ENCODE measurements at places on chromosomes 3 and 15. TPM values are rescaled to one million over a fixed set of nuclear protein-coding genes. Genes with fewer than 3 reads are reported as not detected.

- no peak for DNase-seq
Measured at GRCh38 chr15:57451555-57451954, 75.2 kb downstream of the CGNL1 start.

DNA sequence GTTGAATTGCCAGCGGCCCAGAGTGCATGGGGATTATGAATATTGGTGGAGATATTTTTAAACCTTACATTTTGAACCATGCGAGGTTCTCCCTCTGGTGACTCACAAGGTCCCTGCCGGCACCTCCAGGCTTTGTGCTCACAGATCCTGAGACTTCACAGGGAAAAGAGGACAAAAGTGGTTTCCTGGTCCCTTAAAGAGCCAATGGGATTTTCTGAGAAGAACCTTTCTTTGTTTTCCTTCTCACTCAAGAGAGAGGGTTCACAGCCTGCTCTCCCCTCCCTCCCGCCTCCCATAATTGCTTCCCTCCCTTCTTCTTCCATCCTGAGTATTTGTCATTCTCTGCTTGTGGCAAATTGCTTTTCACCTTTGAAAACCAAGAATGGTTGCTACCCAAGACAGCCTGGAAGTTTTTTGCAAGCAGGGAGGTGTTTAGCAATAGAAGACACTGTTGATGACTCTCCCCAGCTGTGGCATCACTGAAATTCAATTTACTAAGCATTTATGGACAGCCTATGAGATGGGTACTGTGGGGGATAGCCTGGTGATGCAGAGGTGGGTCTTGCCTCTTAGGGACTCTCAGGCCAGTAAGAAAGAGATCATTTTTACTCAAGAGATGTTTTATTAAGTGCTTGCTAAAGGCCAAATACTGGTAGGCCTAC is 76.6 kb downstream of the CPN2 start:
- peak; percentile 60 for DNase-seq

DNA sequence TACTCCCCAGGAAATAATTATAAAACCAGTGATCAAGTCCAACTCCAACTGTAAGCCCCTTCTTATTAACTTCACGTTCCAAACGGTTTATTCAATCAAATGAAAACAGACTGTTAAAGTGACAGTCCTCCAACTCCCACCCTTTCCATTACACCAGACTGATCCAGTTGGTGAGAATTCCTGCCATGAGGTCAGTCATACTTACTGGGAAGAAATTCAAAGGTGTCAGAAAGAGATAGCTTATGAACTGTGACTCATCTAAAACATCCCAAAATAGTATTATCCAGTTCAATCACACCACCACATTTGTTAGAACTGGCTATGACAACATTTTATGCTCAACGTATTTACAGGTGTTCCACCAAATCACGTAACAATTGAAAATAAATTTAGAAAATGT is 19.5 kb downstream of the SMARCC1 start:
- no peak for DNase-seq

- DNase-seq, result no peak
Measured at GRCh38 chr3:50620420-50620819, 3.5 kb downstream of the MAPKAPK3 start.

- DNase-seq, result no peak
Measured at GRCh38 chr15:69518806-69519205, 66.2 kb downstream of the RPLP1 start.

DNA sequence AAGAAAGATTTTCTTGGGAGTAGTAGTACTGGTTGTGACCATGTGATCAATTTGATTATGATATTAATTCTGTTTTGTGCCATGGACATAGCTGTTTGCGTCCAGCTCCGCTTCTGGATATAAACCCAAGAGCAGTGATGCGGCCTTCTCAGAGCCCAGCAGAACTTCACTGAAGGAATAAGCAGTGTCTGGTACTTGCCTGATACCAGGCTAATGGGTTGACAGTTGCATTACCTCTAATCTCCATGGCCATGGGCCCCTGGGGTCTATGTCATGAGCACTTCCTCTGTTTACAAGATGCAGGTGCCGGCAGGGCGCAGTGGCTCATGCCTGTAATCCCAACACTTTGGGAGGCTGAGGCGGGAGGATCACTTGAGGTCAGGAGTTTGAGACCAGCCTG is 36.3 kb upstream of the RAB6B start:
- DNase-seq, result no peak

The MYZAP gene
- total RNA-seq, result not detected

Measured in endodermal cell (in vitro differentiated cells).